ENCODE measurements at places on chromosomes 13 and 19.

GRCh38 chr19:3518255-3518654 lies 12.1 kb downstream of the FZR1 start:
- DNase-seq: no peak

DNA sequence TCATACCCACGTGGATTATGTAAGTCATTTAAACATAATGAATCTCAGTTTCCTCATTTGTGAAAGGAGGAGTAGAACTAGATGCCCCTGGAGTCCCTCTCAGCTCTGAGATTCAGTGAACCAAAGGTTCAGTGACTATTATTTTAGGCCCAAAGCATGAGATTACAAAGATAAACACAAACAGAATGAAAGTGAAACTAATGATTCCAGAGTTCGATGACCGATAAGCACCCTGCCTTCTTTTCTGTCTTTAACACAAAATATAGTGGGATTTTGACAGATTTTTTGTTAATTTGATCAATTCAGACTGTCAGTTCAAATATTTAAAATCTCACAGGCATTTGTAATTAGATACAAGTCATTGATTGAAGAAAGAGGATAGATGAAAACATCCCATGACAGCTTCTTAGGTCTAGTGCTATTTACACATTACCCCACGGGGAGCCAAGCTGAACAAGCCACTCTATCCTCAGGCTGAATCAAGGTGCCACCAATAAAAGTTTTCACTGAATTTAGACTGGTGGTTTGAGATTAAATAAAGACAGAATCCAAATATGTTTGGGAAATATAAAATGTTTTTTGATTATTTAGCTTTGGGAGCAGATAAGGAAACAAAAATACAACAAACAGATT lies 64.6 kb upstream of the RAP2A start:
- DNase-seq: no peak

DNA sequence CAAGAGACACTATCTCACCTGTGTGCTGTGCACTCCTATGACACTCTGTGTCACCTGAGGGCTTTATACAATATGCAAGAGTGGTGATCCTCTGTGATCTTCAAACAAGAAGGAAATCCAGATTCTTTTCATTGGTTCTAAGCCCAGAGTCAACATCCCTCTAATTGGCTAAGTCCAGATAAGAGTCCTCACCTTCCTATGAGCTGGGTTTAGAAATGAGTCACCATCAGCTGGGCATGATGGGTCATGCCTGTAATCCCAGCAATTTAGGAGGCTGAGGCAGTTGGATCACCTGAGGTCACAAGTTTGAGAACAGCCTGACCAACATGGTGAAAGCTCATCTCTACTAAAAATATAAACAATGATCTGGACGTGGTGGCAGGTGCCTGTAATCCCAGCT lies 144.4 kb downstream of the ZNF675 start:
- no peak for DNase-seq

DNA sequence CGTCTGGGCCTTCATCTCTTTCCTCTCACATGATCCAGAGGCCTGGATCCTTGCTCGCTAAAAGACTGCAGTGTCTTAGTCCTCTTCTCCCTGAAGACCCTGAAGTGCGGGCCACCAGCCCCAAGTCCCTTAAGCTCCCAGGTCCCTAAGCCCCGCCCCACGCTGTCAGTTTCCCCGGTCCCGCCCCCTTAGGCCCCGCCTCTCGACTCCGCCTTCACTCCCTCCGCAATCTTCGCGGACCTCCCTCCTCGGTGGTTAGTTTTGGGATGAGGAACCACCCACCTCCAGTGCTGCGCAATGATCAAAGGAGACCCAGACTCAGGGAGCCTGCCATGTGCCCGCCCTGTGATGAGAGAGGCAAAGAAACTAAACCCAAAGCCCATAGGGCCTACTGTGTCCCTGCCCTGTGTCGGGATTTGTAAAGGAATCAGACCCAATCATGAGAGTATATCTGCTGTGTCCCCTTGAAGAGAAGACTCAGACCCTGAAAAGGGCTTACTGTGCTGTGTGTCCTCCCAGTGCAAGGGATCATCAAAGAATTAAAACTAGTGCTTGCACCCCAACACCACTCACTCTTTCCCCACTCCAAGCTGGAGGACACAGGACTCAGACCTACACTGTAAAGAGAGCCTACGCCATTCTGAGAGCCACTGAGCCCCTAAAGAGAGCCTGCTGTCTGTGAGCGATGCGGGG lies 3.0 kb upstream of the COX6B1 start:
- peak; percentile 75 for DNase-seq

GRCh38 chr13:43044720-43045301 lies 21.4 kb downstream of the DNAJC15 start:
- no peak for DNase-seq

GRCh38 chr13:110244071-110244830 lies 62.7 kb downstream of the COL4A1 start:
- no peak for DNase-seq

GRCh38 chr19:56252699-56253422 lies 19.7 kb upstream of the EDDM13 start:
- peak; percentile 68 for DNase-seq

DNA sequence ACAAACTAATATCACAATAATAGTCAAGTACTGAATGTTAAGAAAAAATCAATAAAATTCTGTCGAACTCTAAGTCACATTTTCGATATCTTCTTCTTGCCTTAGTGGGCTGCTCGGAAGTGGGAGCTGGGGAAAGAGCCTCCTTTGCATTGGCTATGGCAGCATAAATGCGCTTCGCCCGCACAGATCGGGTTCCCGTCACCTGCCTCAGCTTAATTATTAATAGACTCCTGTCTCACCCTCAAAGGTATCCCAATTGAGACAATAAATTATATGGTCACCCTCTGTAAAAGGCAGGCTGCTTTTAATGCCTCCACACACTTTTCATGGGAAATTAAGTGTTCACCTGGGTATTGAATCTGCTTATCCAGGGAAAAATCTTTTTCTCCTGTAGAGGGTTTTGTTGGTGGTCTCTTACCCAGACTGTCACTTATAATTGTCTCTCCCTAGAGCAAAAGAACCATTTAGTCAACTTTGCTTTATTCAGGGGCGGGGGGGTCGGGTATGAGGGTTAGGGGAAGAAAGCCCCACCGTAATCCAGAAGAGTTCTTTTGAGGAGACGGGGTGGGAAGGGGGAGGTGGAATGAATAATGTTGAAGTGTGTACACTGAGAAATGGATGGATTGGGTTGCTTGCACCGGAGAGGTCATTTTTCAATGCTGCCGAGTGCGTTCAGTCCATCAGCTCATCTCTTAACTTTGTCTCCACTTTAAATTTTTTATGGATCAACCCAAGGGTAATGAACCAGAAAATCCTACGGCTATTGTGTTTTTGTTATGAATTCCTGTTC lies 682.6 kb upstream of the SGCG start:
- no peak for DNase-seq

DNA sequence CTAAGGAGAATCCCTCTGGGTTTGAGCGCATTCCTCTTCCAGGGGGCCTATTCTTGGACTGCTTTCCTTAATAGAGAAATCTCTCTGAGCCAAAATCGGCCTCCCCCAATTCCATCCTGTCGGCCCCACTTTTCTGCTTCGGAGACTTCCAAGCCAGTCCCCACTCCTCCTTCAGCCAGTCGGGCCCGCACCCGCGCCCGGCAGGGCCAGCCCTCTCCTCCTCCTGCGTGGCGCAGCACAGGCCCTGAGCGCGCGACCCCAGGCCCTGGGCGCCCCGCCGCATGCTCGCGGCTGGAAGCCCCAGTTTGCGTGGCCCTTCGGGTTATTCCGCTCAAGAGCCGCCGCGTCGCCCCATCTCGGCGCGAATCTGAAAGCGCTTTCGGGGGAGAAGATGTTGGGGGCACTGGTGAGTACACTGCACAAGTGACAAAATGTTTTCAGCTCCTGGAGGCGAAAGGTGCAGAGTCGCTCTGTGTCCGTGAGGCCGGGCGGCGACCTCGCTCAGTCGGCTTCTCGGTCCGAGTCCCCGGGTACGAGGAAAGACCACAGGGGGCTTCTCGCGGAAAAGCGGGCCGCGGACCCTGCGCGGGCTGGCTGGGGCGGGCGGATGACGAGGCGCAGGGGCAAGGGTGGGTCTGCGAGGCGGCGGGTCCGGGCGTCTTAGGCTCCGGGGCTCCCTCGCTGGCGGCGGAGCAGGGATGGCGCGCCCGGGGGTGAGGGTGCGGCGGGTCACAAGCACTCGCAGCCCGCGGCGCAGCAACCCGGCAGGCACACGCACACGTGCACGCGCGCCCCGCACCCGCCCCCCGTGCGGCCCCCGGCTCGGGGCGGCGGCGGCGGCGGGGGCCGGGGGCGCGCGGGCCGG lies at the start of gene IL17D:
TSS of gene IL17D (plus strand) at position 785 of the 865 bp plus-strand sequence. CDS start 303 bp downstream, outside the sequence.
- peak; percentile 36 for DNase-seq

DNA sequence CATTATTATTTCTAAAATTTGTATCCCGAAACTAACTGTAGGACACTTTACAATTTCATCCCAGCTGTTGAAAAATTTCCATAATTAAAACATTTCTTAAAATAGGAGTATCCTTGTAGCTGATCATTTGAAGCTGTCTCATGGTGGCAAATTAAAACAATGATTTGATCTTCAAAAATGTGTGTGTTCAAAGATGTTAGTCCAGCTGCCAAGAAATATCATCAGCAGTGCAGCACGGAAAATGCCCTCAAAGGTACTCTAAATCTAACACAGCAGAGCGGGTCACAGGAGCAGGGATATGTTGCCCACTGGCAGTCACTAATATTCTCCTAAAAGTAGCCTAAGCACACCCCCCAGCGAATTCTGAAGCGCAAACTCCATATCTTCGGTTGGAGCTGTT lies 31.0 kb downstream of the KLF12 start:
- DNase-seq: no peak

- DNase-seq: peak; percentile 66
Observed at GRCh38 chr19:14505488-14506239, 9.7 kb upstream of the GIPC1 start.

DNA sequence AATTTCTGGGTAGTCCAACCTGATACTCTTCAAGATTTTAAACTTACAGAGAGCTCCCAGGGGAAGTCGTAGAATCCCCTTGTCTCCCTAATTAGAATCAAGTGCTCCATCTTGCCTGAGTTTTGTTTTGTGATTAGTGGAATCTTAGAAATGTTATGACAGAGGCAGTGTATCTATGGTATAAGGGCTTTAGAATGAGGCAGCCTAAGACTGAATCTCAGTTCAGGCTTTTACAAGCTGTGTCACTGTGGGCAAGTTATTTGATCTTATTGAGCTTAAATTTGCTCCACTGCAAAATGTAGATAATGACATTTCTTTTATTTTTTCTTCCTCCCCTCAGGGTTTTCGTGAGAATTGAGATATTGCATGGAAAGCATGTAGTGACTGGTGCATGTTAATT lies 215.5 kb downstream of the POSTN start:
- no peak for DNase-seq

GRCh38 chr13:62629618-62630017 lies 1214.0 kb upstream of the PCDH20 start:
- DNase-seq: no peak

- no peak for DNase-seq
Observed at GRCh38 chr13:28854657-28855056, 34.5 kb downstream of the MTUS2 start.

DNA sequence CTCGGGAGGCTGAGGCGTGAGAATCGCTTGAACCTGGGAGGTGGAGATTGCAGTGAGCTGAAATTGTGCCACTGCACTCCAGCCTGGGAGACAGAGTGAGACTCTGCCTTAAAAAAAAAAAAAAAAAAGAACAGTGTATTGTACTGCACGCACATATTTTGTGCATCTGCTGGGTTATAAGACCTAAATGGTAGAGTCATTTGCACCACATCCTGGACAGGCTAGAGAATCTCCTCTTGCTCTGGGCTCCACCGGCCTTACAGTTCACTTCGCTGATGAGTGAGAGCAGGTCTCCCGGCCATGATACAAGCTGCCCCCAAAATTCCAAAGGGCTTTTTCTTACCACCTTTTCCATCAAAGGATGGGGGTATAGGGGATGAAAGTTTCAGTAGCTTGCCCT lies 7.2 kb upstream of the SAE1 start:
- no peak for DNase-seq

DNA sequence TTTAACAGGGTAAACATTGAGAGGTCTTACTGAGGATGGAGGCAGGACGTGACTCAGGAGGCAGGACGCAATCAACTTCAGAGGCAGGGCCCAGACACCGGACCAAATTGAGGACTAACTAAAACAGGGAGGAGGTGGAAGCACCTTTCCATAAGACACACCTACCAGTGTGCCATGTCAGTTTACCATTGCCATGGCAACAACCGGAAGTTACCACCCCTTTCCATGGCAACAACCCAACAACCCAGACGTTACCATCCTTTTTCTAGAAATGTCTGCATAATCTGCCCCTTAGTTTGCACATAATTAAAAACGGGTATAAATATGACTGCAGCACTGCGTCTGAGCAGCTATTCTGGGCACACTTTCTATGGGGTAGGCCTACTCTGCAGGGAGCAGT lies 53.5 kb upstream of the SOX21 start:
- no peak for DNase-seq

GRCh38 chr13:34466301-34466700 lies 475.8 kb upstream of the NBEA start:
- DNase-seq: no peak

DNA sequence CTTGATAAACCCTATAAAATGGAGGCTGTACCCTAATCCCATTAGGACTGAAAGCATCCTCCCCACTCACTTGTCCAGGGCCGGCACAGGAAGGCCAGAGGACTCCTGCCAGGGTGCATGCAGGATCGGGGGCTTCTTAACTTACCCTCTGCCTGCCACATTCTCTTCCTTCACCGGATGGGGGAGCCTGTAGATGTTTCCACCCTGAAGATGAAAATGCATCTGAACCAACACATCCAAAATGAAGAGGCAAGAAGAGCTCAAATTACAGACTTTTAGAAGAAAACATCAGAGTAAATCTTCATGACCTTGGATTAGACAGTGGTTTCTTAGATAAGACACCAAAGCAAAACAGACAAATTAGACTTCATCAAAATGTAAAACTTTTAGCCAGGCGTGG lies 25.9 kb upstream of the NAPA start:
- no peak for DNase-seq

DNA sequence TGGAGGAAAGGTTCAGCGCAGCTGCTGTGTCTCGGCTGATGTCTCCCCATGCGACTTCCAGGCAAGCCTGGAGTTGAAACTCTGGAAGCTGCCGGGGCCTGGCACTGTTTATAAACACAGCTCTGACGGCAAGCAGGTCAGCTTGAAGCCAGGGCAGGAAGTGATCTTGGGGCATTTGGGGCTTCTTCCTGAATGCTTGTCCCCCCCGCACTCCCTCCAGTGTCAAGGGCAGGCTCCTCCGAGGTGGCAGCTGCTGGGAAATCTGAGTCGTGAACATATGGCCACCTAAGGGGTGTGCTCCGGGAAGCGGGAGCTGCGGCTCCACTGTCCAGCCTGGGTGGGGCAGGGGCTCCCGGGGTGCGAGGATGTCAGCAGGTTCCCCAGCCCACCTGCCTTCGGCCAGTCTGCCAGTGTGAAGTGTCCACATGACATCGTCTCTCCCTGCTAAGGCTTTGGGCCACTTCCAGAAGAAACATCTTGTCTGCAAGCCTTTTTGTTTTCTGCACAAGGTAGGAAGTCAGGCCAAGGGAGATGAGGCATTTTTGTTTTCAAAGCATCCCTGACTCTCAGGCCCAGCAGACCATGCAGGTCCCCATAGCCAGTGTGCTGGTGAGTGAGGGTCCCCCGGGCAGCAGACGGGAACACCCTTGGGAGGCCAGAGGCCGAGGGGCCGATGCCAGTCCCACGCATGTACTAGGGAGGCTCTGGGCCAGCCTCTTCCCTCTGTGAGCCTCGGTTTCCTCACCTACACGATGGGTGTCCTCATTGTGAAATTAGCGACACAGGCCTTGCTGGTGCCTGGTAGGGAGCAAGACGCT lies 2.7 kb downstream of the PIAS4 start:
- DNase-seq: no peak

All from stimulated activated CD4-positive, alpha-beta T cell treated with anti-CD3 and anti-CD28 coated beads, Interleukin-4, amount 100 ng/mL, for 4 hours (primary cell).